Effector memory CD8-positive, alpha-beta T cell (primary cell): ENCODE measurements at places on chromosomes 1 and 21.

DNA sequence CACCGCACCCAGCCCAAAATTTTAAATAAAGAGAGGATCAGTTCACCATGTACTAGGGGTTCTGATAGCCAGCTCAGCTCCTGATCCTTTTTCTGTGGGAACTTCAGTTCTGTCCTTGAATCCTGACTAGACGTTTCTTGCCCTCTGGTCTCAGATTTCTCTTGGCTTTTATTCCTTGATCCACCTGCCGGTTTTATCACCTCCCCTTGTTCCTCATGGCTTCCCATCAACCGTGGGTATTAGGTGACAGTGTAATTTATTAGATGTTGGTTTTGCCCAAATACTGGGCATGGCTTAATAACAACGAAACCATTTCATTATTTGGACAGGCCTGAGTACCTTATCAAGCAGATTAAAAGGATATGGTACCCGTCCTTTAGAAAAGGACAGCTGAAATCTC is 22.5 kb downstream of the SLC45A1 start:
- DNase-seq, result no peak

DNA sequence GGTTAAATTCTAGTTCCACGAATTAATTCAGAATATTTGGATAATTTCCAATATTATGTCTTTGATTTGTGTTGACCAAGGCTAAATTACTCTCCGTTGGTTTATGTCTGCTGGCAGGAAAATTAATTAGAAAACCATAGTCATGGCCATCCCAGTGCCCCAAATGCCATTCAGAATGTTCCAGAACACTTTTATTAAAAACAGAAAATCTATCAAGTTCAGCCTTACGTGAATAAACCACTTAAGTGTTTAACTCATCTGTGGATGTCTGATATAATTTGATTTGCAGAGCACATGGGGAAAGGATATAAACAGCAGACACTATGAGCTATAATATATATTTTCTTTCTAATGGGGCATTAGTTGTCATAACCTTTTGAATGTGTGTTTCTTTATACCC is 480.7 kb downstream of the MRPL39 start:
- no peak for DNase-seq

DNA sequence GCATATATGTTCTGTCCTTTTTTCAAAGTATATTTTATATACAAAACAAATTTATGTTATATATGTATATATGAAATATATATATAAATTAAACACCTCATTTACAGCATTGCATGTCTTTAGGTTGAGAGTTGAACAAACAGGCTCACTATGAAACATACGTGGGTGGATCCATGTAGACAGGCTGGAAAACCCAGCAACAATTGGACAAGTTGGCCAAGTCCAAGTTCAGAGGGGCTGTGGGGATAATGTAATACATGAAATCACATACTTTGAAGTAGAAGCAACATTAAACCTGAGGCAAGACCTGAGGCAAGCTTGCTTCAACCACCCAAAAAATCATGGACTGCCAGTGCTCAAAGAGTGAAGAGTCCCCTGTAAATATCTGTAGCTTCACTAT is 39.7 kb downstream of the KCNJ6 start:
- no peak for DNase-seq

- DNase-seq, result no peak
Measured at GRCh38 chr1:32066489-32066873, 6.3 kb upstream of the TMEM39B start.

DNA sequence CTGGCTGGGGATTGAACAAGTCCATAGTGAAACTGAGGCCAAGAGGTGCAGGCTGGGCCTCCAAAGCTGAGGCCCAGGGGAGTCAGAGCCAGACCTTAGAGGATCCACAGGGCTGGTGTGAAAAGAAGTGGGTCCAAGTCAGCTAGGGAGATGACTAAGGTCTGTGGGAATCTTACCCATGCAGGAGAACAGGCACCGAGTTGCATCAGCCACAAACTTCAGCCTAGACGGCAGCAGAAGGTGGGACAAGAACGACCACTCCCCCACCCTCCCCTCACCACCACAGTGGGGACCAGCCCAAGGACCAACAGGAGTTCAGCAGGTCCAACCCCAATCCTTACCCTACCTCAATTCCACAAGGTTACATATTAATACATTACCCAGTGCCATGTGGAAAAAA is 282.3 kb downstream of the TTLL7 start:
- no peak for DNase-seq

DNA sequence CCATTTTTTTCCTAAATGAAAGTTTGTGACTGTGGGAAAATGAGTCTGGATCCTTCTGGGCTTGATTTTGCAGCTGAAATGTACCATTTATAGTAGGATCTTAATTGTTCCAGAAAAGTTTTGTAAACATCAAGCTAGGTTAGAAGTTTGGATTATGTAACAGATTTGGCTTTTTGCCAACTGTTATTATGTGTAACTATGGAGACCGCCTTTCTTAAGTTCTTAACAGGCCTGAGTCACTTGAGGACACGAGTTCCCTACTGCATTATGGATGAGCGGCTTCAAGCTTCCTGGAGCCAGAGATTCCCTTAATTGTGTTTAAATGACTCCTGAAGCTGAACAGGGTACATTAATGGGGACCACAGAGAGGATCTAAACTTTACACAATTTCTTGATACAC is 22.2 kb downstream of the SLC25A33 start:
- no peak for DNase-seq
